NCI-H510A (cell line): ENCODE measurements at places on chromosomes 13 and 19.

DNA sequence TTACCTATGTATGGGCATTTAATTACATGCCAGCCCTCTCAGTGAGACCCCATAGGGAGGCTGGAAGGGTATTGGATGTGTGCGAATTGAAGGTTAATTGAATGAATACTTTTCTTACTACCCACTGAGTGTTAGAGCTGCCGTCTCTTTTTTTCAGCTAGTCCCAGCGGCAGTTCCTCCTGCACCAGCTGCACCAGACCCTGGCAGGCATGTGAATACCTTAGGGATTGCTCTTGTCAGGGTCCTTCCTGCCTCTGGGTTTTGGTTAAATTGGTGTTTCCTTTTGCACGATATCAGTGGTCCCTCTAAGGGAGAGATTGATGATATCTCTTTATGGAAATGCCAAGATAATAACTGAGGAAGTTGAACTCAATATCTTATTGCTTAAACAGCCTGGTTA lies 9.8 kb upstream of the CXCL17 start:
- DNase-seq: no peak

GRCh38 chr13:49690133-49690994 lies 922 bp downstream of the EBPL start:
- DNase-seq: no peak

- DNase-seq: no peak
These were observed 65.3 kb upstream of the MCF2L start for GRCh38 chr13:112903606-112904195.

GRCh38 chr13:52001120-52001731 lies 10.0 kb downstream of the ATP7B start:
- no peak for DNase-seq

GRCh38 chr19:18408053-18408476 lies 10.6 kb upstream of the LRRC25 start:
- no peak for DNase-seq

DNA sequence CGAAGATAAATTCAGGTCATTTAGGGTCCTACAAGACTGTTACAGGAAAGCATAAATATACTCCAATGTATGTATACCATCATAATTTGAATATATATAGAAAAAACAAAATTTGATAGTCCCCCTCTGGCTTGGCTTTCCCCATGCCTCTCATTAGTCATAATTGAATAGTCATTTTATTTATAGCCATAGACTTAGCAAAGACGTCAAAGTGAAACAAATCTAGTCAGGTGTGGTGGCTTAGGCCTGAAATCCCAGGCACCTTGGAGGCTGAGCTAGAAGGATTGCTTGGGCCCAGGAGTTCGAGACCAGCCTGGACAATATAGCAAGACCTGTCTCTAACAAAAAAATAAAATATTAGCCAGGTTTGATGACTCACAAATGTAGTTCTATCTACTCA lies 141.1 kb downstream of the TNFRSF19 start:
- DNase-seq: no peak

- DNase-seq: no peak
These were observed 801 bp downstream of the KCTD12 start for GRCh38 chr13:76885203-76886004.

DNA sequence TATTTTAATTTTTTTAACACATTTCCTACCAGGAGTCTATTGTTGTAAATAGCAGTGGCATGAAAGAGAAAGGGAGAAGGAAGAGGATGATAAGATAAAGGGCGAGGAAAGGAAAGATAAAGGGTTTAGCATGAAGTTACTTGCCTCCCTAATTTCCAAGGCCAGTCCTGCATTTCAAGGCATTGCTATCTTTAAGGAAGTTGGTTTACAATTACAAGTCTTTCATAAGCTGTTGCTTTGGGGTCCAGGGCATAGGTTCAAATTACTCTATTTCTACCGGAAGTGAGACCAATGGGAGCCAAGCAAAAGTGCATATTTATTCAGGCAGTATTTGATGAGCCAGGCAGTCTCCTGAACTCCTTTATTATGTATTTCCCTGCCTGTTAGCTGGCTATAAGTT lies 27.7 kb upstream of the UBL3 start:
- no peak for DNase-seq

DNA sequence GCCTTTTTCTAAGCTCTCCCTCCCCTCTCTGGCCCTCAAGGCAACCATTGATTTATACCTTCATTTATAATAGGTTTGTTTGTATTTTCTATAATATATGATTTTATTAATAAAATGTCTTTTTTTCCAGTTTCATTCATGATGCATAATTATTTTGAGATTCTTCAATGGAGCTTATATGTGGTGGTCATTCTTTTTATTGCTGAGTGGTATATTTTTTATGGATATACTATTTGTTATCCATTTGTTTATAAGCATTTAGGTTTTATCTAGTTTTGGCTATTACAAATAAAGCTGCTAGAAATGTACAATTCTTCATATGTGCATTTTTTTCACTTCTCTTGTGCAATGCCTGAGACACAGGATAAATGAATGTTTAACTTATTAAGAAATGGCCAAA lies 10.8 kb downstream of the ZNF211 start:
- no peak for DNase-seq
